Suprapubic skin (tissue), 4 donors: ENCODE measurements at places on chromosomes 7 and 10.
A peak's percentile ranks its signal among the peaks of the same experiment; 100 is the strongest.

DNA sequence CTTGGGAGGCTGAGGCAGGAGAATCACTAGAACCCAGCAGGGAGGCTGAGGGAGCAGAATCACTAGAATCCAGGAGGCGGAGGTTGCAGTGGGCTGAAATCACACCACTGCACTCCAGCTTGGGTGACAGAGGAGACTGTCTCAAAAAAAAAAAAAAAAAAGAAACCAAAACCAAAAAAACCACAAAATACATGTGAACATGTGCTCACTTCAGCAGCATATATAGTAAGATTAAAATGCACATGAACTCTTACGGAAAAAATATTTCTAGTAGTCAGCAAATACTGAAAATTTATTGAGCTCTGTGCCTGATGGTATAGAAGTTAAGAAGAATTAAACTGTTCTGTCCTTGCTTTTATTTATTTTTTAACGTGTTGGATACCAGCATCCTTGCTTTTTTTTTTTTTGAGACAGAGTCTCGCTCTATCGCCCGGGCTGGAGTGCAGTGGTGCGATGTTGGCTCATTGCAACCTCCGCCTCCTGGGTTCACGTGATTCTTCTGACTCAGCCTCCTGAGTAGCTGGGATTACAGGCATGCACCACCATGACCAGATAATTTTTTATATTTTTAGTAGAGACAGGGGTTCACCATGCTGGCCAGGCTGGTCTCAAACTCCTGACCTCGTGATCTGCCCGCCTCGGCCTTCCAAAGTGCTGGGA lies 9.6 kb upstream of the ZNF487 start:
- no peaks in the 10 kb centered on the region for H3K4me1 ChIP-seq
- H3K27me3 ChIP-seq, result no peaks in the 10 kb centered on the region
- no peak overlapping the region for H3K4me3 ChIP-seq
- H3K36me3 ChIP-seq, result no peaks in the 10 kb centered on the region

GRCh38 chr7:151694828-151695580 lies 175.3 kb upstream of the RHEB start:
- peaks cover 36% of the 10 kb centered on the region for H3K4me1 ChIP-seq
- H3K27me3 ChIP-seq, result no peaks in the 10 kb centered on the region
- DNase-seq, result peak; percentile 88
- H3K36me3 ChIP-seq, result no peaks in the 10 kb centered on the region
- no peak overlapping the region for H3K4me3 ChIP-seq

- no peaks in the 10 kb centered on the region for H3K36me3 ChIP-seq
- no peaks in the 10 kb centered on the region for H3K27me3 ChIP-seq
- no peak overlapping the region for H3K4me3 ChIP-seq
These were observed 9.5 kb downstream of the SLC13A1 start for GRCh38 chr7:123190109-123190831.

DNA sequence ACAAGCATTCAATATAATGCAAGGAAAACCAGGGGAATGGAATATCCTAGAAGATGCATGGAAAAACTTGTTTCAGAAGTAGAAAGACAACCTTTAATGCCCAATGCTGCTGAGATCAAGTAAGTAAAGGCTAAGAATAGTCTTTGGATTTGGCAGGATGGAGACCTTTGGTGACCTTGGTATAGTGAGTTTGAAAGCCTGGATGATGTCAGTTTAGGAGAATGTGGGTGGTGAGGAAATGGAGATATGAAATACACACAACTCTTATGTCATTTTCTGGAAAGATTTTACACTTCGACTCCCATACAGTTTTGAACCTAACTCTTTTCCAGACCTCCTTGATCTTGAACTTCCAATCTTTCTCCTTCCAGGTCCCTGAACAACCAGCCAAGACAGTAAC lies 185.7 kb downstream of the TFEC start:
- H3K36me3 ChIP-seq, result no peaks in the 10 kb centered on the region
- H3K27ac ChIP-seq, result no peak overlapping the region
- DNase-seq, result no peak
- H3K4me3 ChIP-seq, result no peak overlapping the region
- no peaks in the 10 kb centered on the region for H3K27me3 ChIP-seq

DNA sequence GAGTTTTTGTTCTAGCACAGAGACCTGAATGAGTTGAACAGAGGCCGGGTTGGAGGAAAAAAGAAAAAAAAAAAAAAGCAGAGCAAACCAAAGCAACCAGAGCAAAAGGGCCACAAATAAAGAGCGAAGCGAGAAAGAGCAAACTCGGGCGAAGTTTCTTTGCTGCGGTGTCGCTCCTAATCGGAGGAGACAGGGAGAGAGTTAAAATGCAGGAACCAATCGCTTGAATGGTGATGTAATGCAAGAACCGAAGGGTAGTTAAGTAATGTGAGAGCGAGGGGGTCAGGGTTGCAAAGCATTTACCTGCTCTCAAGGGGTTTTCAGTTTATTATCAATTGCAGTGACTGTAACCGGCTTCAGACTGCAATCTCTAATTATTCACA lies 271.7 kb downstream of the TRIL start:
- H3K27ac ChIP-seq, result peak overlapping the region; percentile 82
- peaks cover 37% of the 10 kb centered on the region for H3K4me1 ChIP-seq
- no peak for DNase-seq

DNA sequence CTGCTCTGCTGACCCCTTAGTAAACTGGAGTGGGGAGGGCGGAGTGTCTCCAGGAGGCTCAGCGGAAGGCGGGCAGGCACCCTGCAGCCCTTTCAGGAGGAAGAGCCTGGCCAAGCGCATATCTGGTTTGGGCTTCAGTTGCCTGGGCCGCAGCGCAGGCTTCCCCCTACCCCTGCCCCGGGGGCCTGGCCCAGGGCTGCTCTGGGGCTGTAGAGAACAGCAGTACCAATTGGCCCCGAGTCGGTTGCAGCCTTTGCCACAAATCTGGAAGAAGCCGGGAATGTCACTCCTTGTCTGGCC lies 28.1 kb upstream of the JAKMIP3 start:
- DNase-seq, result no peak
- peaks cover 12% of the 10 kb centered on the region for H3K4me1 ChIP-seq
- no peak overlapping the region for H3K27ac ChIP-seq
- H3K4me3 ChIP-seq, result no peak overlapping the region

DNA sequence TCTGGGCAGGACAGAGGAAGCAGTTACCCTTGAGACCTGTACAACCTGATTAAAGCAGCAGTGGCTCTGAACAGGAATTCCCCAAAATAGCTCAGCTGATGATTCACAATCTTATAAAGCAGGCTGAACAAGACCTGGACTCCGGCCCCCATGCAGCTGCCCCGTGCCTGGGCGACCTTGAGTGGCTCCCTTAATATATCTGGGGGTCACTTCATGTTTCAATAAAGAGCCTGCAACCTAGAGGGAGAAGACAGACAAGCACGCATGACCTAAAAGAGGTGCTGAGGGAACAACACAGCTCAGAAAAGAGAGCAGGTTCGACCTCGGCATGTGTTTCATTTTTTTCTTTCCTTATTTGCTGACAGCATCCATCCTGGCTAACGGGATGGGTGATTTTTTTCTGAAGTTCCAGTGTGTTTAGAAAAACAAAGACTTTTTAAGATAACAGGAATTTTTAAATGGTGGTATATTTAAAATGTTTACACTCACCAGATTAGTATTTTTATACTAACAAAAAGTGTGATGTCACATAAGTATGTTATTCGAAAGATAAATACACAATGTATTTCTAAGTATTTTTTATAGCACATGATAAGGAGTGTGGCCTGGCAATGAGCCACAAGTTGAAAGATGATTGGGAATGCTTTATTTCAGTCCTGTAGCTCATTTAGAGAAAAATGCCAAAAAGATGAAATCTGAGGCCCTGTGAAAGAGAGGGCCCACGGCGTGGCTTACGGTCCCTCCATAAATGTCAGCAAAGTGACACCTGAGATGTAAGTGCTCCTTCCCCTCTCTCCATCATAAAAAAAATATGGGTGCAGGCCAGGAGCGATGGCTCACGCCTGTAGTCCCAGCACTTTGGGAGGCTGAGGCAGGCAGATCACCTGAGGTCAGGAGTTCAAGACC lies 161.3 kb downstream of the SLIT1 start:
- H3K27me3 ChIP-seq, result no peaks in the 10 kb centered on the region
- H3K4me1 ChIP-seq, result peaks cover 6% of the 10 kb centered on the region
- no peak overlapping the region for H3K4me3 ChIP-seq
- DNase-seq, result no peak
- H3K27ac ChIP-seq, result no peak overlapping the region

DNA sequence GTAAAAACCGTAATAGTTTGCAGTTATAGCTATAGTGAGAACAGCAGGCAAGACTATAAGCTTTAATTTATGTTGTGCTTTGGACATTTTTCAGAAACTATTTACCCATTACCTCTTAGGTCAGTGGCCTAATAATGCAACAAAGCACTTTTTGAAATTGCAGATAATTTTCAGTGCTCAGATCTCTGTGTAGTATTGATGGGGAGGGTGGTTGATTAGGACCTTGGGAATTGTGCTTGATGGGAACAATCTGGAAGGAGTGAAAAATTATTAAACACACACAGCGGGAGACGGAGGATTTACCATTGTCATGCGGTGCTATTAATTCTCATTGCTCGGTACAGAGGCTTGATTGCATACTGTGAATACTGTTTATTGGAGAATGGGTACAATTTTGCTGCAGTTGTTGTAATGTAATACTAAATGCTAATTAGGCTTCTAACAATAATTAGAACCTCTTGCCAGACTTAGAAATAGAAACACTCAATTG lies 304.8 kb downstream of the LRMDA start:
- H3K4me1 ChIP-seq, result no peaks in the 10 kb centered on the region
- H3K4me3 ChIP-seq, result no peak overlapping the region
- H3K36me3 ChIP-seq, result no peaks in the 10 kb centered on the region
- no peak for DNase-seq
- H3K27me3 ChIP-seq, result no peaks in the 10 kb centered on the region
- H3K27ac ChIP-seq, result no peak overlapping the region

GRCh38 chr10:81040940-81041339 lies 503.2 kb downstream of the SH2D4B start:
- no peaks in the 10 kb centered on the region for H3K36me3 ChIP-seq
- H3K4me3 ChIP-seq, result no peak overlapping the region
- H3K4me1 ChIP-seq, result no peaks in the 10 kb centered on the region
- no peak for DNase-seq

DNA sequence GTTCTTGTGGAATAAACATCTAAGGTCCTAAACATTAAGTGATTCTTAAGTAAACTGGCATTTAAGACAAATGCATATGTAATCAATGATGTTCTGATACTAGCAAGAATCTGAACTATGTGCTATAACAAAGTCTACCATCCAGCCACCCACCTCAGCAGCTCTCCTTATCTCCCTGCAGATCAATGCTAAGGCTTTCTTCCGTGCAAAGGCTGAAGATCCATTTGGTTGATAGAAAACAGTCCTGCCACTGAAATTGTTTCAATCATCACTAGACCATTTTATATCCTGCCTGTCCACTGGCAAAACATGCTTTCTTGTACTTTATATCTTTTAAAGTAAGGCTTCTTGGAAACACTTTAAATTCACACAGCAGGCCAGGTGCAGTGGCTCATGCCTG lies 6.3 kb upstream of the SMKR1 start:
- H3K27me3 ChIP-seq, result no peaks in the 10 kb centered on the region
- no peaks in the 10 kb centered on the region for H3K4me1 ChIP-seq
- H3K4me3 ChIP-seq, result no peak overlapping the region
- no peak overlapping the region for H3K27ac ChIP-seq
- no peak for DNase-seq
- no peaks in the 10 kb centered on the region for H3K36me3 ChIP-seq

DNA sequence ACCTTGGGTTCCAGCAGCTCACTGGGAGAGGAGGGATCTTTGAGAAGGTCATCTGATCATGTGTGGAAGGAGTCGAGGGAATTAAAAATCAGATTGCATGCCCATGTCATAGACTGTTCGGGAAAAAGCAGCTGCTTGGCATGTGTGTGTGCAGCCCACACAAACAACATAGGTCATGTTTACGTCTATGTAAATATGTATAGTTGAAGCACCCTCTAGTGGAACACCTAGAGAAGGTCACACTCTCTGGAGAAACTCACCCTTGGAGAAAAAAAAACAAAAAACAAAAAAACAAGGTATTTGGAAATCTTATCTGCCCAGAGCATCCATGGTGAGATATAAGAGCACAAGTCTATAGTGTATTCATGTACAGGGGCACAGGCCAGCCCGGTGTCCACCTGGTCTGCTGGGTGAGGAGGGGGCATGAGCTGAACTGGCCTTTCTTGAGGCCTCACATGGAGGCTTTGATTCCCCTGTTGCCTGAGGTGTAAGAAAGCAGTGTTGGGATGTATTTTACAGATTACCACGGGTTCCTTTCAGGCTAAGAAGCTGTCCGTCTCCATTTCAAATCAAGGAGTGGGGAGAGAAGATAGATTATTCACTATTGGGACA lies 98.0 kb downstream of the NPY start:
- no peaks in the 10 kb centered on the region for H3K36me3 ChIP-seq
- H3K4me3 ChIP-seq, result no peak overlapping the region
- H3K27ac ChIP-seq, result no peak overlapping the region
- no peaks in the 10 kb centered on the region for H3K27me3 ChIP-seq
- H3K4me1 ChIP-seq, result no peaks in the 10 kb centered on the region

- H3K27me3 ChIP-seq, result no peaks in the 10 kb centered on the region
- no peak for DNase-seq
These were observed 775 bp upstream of the ABHD11 start for GRCh38 chr7:73739387-73739767.

- H3K4me1 ChIP-seq, result no peaks in the 10 kb centered on the region
- H3K27me3 ChIP-seq, result no peaks in the 10 kb centered on the region
- H3K27ac ChIP-seq, result no peak overlapping the region
- DNase-seq, result no peak
- H3K36me3 ChIP-seq, result peaks cover 93% of the 10 kb centered on the region
These were observed 59.9 kb upstream of the LRRC4 start for GRCh38 chr7:128091106-128091505.

DNA sequence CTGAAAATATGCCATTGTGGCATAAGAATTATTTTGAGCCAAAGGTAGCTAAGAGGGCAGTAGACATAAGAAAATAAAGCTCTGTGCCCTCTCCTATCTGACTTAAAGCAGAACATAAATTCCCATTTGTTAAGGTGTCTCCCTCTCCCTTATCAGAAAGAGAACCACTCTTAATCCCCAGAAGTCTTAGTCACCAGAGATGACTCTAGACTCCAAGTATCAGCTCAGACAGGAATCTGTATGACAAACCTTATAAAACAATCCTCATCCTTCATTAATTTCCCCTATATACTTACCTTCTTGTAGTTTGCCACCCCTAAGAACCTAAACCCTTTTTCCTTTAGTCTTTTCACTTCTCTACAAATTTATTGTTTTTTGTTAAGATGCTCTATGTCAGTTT lies 21.8 kb upstream of the PIP4K2A start:
- no peak overlapping the region for H3K4me3 ChIP-seq
- H3K27ac ChIP-seq, result no peak overlapping the region
- H3K36me3 ChIP-seq, result no peaks in the 10 kb centered on the region
- no peaks in the 10 kb centered on the region for H3K27me3 ChIP-seq
- no peaks in the 10 kb centered on the region for H3K4me1 ChIP-seq

GRCh38 chr10:62959553-62959952 lies 143.4 kb upstream of the EGR2 start:
- no peaks in the 10 kb centered on the region for H3K4me1 ChIP-seq
- no peak overlapping the region for H3K4me3 ChIP-seq
- no peaks in the 10 kb centered on the region for H3K36me3 ChIP-seq
- no peak for DNase-seq
- no peaks in the 10 kb centered on the region for H3K27me3 ChIP-seq

GRCh38 chr10:122116331-122116730 lies 127.4 kb downstream of the TACC2 start:
- no peak overlapping the region for H3K27ac ChIP-seq
- H3K4me3 ChIP-seq, result no peak overlapping the region
- no peaks in the 10 kb centered on the region for H3K27me3 ChIP-seq
- no peaks in the 10 kb centered on the region for H3K36me3 ChIP-seq
- peaks cover 51% of the 10 kb centered on the region for H3K4me1 ChIP-seq

- no peaks in the 10 kb centered on the region for H3K27me3 ChIP-seq
- H3K4me1 ChIP-seq, result peaks cover 31% of the 10 kb centered on the region
- no peak for DNase-seq
- no peak overlapping the region for H3K27ac ChIP-seq
- no peaks in the 10 kb centered on the region for H3K36me3 ChIP-seq
- H3K4me3 ChIP-seq, result peak overlapping the region; percentile 88
These were observed 1.0 kb downstream of the STX1A start for GRCh38 chr7:73718438-73718881.
